ENCODE measurements at places on chromosomes 2 and 18.

- DNase-seq = no peak
Observed at GRCh38 chr2:35185861-35186412, 1169.6 kb upstream of the CRIM1 start.

- DNase-seq = no peak
Observed at GRCh38 chr2:144477281-144477956, 42.5 kb downstream of the ZEB2 start.

DNA sequence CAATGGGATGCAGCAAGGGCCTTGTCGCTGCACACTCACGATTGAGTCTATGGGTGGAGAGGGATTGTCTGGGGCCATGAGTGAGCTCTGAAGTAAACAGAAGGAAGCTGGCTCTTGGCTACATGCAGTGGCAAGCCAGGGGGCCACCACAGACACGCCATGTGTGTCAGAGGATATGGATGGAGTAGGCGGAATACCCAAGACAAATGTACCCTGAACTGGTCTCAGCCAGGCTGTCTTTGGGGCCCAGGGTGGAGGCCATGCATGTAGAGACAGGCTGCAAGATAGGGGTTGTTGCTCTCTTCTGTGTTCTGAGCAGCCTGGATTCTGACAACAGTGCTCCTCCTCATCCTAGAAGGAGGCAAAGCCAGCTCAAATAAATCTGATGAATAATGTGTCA is 24.0 kb upstream of the ITGA6 start:
- no peak for DNase-seq

GRCh38 chr2:177724398-177725287 is 332.1 kb downstream of the AGPS start:
- peak; percentile 71 for DNase-seq

DNA sequence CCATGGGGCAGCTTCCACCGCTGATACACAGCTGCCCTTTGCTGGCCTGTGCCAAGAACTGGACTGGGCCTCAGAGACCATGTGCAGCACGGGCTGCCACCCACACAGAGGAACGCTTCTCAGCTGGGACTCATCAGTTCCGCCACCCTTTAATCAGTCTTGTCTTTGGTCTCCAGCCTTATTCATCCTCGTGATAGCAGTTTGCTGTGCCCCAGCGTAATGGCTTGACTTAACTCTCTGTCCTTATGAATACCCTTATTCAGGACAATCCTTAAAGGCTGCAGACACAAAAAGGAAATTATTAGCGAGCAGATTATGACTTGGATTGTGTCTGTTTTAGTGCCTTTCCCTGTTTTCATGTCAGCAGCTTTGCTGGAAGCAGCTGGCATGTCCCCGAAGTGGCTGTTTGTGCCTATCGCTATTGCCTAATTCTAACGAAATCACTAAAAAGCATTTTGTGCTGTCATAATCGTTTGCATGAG is 108.9 kb upstream of the DAPL1 start:
- DNase-seq = no peak

GRCh38 chr2:151657667-151658076 is 76.6 kb downstream of the NEB start:
- no peak for DNase-seq

GRCh38 chr2:220215785-220216184 is 588.4 kb downstream of the SLC4A3 start:
- DNase-seq = no peak

DNA sequence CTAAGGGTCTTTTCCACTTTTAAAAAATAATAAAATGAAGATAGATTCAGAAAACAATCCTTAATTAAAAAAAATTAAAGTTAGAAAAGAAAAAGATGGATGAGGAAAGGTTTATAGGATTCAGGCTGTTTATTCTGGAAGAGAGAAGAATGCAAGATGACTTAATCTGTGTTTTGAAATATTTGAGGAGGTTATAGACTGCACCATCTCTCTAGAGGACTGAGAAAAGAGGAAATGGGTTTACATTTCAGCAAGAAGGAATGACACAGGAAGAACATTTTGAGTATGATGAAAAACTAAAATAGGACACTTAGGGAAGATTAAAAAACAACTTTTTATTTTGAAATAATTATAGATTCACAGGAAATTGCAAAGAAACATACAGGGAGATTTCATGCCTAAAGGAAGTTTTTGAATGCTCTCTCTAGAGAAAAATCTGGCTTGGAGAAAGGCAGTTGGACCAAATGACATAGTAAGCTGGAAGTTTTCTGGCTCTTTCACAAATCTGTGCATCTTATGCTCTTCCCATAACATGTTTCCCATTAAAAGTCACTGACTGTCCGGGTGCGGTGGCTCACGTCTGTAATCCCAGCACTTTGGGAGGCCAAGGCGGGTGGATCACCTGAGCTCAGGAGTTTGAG is 75.0 kb downstream of the CERS6 start:
- DNase-seq = no peak

- DNase-seq = no peak
Observed at GRCh38 chr18:35811896-35812295, 160.6 kb upstream of the RMP24 start.

DNA sequence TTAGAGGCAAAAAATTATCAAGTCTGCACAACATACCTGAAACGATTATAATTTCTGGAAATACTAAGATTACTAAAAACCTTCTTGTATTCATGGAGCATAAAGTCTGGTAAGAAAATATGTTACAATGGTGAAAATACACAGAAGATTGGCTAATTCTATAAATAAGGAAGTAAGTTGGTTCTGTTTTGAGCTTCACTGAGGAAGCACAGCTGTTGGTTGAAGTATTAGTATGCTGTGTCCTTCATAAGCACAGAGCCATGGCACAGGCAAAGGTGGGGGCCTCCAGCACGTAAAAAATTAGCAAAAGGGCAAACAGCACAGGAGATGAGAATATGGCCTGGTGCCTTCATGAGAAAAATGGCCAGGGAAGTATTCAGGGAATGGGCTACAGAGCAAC is 40.4 kb upstream of the ANKRD62 start:
- DNase-seq = no peak

DNA sequence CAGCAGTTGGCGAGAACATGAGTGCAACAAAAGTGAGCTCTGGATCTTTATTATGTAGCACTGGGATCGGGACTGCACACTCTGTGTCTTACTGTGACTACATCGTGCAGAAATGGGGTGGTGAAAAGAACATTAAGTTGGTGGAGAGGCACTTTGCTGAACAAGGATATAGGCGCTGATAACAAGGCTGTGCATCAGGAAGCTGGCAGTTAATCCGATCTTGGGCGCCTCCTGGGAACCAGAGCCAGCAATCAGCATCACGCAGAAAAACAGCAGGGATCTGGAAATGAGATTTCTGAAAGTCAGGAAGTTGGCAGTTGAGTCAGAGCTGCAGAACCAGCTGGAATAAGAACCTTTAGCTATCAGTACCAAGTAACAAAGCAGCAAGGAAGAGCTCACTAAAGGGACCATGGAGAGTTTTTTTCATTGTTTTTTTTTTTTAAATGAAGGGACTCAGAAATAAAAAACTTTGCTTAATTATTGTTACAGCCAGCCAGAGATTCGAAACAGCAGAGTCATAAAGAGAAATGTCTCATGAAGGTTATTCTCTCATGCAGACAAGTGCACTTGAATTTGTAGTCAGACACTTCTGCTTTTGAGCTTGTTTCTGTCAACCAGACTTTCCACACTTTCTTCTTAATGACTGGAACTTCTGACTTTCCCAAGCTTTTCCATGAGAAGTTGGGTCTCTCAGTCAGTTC is 22.8 kb upstream of the MYO3B start:
- peak; percentile 80 for DNase-seq

GRCh38 chr2:138269765-138270164 is 231.8 kb upstream of the SPOPL start:
- no peak for DNase-seq

GRCh38 chr2:70977605-70978205 is 725 bp upstream of the ANKRD53 start:
- DNase-seq = no peak

- no peak for DNase-seq
Observed at GRCh38 chr2:425947-426346, 138.1 kb upstream of the ALKAL2 start.

DNA sequence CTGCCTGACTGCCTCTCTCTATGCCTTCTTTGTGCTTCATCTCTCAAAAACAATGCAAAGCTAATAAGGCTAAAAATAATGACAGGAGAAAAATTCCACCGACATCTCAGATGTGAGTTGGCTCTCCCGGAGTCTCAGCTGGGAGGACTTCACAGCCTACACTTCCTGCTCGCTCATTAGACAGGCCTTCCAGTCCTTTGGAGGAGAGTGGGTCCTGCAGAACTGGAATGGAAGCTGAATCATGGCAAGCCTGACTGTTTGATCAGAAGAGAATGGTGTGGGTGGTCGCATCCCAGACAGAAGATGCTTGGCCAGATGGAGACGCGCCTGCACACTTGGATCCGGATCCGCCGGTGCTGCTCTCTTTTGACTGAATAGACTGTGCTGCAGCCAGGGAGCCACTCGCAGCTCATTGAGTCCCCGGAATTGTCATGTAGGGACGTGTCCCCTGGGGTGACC is 49.7 kb downstream of the TRIB2 start:
- no peak for DNase-seq

- DNase-seq = no peak
Observed at GRCh38 chr2:114968748-114969400, 526.4 kb downstream of the DPP10 start.

DNA sequence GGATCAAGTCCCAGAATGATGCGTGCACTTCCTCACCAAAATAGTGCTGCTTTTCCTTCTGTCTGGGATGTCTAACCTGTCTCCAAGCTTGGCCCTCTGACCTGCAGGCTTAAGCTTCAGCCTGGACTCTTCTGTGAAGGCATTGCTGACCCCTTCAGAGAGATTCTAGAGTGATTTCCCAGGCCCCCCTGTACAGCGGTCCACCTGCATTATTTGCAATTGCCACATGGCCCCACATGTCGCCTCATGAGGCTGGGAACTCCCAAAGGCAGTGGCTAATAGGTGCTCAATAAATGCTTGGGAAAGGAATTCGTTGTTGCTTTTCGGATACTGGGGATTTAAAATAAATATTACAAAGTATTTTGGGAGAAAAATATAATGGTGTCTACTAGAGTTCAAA is 32.3 kb upstream of the MEP1B start:
- no peak for DNase-seq

DNA sequence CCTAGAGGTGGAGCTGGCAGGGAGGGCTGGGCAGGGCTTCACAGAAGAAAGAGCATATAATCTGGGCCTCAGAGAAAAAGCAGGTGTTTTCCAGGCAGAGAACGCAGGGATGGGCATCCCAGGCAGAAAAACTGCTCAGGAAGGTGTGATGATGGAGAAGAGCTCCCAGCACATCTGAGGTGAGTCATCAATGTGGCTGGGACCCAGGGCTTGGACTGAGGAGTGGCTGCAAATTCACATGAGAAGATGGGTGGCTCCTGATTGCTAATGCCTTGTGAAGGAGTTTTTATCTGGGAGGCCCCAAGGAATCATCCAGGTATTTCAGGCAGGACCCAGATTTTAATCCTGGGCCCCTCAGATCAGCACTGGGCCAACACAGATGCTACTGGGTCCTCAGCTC is 10.2 kb downstream of the IL1F10 start:
- no peak for DNase-seq

DNA sequence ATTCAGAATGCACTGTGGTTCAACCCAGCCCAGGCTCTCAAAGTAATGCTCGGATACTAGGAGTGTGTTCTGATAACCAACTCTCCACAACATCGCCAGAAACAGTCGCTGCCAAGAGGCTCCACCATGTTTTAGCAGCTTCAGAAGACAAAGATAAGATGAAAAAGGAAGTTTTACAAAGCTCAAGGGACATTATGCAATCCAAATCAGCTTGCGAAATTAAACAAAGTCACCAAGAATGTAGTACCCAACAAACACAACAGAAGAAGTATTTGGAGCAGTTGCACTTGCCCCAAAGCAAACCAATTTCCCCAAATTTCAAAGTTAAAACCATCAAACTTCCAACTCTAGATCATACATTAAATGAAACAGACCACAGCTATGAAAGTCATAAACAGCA is 360.9 kb downstream of the XIRP2 start:
- DNase-seq = no peak

DNA sequence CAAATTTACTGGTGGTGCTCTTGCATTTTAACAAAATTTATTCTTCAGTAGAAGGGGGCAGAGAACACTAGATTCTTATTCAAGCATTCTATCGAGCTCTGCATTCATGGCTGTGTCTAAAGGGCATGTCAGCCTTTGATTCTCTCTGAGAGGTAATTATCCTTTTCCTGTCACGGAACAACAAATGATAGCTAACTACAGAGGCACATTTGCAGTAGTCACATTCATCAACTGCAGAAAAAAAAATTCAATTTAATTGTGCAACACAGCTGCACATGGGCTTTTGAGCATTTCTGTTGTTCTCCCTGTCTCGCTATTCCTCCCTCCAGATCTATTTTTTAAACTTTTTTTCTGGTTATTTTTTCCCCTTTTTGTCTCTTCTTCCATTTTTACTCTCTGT is 13.0 kb upstream of the DLX1 start:
- DNase-seq = no peak

- no peak for DNase-seq
Observed at GRCh38 chr2:202861987-202862386, 9.6 kb downstream of the ICA1L start.

GRCh38 chr2:227782804-227783203 is 30.8 kb upstream of the CCL20 start:
- no peak for DNase-seq

- no peak for DNase-seq
Observed at GRCh38 chr2:39306626-39307025, 62.9 kb upstream of the CDKL4 start.

- no peak for DNase-seq
Observed at GRCh38 chr2:133867166-133867565, 298.9 kb upstream of the NCKAP5 start.

GRCh38 chr2:84856787-84857186 is 24.1 kb downstream of the TRABD2A start:
- DNase-seq = peak; percentile 29

GRCh38 chr2:2698182-2699120 is 367.4 kb upstream of the MYT1L start:
- no peak for DNase-seq

- no peak for DNase-seq
Observed at GRCh38 chr2:191296083-191297006, 51.1 kb downstream of the MYO1B start.

DNA sequence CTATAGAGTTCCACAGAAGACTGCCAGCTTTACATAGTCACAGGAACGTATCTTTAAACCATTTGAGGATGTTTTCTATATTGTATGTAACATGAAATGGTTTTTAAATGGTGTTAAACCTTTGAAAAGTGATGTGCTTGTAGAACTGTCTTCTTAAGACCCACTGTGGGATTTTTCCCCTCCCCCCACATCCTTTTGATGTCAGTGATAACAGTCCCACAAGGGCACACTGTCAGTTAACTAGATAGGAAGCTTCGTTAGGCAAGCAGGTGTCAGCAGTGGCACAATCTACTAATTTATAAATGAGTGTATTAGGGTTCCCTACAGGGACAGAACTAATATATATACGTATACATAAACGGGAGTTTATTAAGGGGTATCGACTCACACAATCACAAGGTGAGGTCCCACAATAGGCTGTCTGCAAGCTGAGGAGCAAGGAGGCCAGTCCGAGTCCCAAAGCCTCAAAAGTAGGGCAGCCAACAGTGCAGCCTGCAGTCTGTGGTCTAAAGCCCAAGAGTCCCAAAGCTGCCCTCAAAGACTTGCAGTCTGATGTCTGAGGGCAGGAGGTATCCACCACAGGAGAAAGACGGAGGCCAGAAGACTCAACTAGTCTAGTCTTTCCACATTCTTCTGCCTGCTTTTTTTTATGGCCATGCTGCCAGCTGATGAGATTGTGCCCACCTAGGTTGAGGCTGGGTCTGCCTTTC is 23.8 kb upstream of the HNRNPLL start:
- DNase-seq = no peak

Data from ELF-1 (cell line).